Hepatic stellate cell (primary cell): ENCODE measurements at places on chromosomes 6 and 20.

DNA sequence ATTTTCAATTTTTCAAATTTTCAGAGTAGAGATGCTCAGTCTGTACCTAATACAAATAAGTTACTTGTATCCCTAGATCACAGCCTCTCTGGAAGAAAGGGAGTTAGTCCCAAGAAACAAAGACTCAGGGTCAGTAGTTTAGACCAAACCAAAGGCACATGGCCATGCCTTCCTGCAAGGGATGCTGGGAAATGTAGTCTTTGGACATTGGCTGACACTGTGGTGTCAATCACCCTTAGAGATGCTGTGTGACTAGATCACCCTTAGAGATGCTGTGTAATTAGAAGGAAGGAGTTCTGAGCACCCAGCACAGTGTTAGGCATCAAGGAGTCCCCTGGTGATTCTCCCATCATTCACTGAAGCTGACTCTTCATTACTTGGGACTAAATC is 202.1 kb downstream of the NFATC2 start:
- DNase-seq = no peak

DNA sequence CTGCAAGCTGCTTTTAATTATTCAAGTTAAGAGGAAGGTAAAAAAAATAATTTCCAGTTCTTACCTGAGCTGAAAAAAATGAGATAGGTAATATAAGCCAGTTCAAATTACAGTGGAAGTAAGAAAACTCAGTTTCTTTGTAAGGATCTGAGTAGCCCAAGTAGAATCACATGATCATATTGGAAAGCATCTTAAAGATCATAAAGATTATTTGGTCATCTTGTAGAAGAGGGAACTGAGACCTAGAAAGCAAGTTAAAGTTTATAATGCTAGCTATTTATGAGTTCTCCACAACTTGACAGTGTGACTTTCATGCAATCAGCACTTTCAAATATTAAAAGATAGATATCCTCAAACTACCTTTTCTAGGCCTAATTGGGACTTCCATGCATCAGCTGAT is 80.5 kb downstream of the FARS2 start:
- DNase-seq = no peak

DNA sequence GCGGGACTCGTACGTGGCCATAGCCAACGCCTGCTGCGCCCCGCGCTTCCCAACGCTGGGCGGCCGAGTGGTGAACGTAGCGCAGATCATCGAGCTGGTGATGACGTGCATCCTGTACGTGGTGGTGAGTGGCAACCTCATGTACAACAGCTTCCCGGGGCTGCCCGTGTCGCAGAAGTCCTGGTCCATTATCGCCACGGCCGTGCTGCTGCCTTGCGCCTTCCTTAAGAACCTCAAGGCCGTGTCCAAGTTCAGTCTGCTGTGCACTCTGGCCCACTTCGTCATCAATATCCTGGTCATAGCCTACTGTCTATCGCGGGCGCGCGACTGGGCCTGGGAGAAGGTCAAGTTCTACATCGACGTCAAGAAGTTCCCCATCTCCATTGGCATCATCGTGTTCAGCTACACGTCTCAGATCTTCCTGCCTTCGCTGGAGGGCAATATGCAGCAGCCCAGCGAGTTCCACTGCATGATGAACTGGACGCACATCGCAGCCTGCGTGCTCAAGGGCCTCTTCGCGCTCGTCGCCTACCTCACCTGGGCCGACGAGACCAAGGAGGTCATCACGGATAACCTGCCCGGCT is 3.4 kb downstream of the SLC32A1 start:
- DNase-seq = no peak

DNA sequence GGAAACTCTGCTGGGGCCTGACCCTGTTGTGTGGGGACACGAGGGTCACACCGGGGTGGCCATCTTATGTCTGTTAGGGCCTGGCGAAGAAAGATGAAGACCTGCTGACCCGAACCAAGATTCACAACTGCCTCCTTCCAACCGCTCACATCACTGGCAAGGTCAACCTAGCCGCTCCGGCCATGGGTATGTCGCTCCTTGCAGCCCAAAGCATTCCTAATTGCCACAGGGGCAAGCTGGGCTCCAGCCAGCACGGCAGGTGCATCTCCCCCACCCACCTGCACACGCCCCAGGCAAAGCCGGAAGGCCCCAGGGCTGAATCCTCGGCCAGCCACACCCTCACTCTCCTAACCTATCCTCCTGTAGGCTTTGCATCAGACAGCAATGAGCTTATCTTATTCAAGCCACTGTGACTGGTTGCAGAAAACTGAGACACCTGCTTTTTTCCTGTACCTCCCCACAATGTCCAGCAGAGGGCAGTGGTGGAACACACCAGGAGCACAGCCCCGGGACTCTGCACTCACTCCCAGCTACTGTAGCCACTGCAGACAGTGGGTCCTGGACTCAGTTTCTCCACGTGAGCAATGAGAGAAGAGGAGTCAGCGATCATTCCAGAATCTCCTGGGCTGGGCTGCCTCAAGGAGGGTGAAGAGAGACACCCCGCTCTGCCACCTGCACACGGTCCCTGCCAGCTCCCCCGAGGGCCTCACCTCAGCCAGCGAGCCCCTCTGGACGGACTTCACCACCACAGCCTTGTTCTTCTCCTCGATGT is 170.2 kb downstream of the PREX1 start:
- peak; percentile 93 for DNase-seq
